Kidney capillary endothelial cell (primary cell): ENCODE measurements at places on chromosomes 3 and 15.

GRCh38 chr15:82597815-82598214 lies 49.3 kb downstream of the CPEB1 start:
- DNase-seq = no peak

GRCh38 chr3:113423699-113424098 lies 17.6 kb downstream of the CFAP44 start:
- no peak for DNase-seq

DNA sequence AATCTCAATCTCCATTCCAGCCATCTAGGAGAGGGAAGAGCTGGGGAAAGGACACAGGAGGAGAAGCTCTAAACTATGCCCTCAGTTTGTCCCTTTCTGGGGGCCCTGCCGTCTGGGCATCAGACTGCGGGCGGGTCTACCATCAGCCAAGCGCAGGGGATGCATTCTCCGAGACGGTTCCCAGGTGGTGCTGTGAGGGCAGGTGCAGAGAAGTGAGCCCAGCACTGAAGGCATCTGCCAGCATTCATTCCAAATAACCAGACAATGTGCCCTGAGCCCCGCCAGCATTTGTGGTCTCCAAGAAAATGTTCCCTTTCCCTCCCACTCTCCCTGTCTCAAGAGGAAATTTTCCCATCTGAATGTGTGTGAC lies 265.7 kb downstream of the XXYLT1 start:
- no peak for DNase-seq

GRCh38 chr15:66761726-66762595 lies 59.9 kb downstream of the SMAD6 start:
- DNase-seq = no peak

- no peak for DNase-seq
Measured at GRCh38 chr3:175416600-175416999, 557.5 kb downstream of the NAALADL2 start.

- no peak for DNase-seq
Measured at GRCh38 chr3:178084938-178085816, 451.1 kb upstream of the KCNMB2 start.

DNA sequence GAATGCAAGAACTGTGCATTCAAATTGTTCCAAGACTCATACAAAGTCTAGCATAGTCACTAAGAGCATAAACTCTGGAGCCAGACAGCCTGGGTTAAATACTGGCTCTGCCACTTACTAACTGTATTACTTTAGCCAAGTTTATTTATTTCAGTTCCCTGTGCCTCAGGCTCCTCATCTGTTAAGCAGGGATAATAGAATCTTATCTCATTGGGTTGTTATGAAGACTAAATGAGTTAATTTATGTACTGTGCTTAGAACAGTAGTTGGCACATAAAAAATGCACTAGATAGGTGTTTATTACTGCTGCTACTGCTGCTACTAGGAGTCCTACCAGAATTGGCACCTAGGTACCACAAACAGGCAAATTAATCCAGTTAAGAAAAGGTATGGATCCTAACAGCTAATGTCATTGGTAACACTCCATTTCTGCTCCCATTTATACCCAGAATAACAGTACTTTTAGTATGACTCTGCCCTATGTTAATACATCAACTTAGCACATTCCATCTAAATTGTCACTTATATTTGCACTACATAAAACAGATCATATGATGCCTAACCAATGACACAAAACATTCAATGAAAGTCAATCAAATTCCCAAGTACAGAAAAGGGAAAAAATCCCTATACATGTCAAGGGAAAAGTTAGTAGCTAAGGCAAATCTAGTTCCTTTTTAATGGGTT lies 45.7 kb downstream of the GSK3B start:
- DNase-seq = no peak

DNA sequence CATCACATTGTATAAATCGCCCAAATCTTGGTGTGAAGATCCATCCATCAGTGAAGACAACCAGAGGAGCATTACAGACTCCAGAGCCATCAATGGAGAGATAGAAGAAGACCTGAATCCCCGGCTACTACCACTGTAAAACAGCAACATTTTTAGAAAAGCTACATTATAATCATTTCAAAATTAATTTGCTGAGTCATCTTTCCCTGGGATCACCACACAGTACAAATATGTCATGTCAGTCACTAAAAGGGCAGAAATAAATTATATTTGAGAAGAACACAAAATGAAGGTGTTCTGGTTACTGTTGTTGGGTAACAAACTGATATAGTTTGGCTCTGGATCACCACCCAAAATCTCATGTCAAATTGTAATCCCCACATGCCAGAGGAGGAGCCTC lies 218.5 kb upstream of the STT3B start:
- DNase-seq = no peak

- peak; percentile 77 for DNase-seq
Measured at GRCh38 chr3:119769394-119770149, 12.3 kb upstream of the NR1I2 start.

- no peak for DNase-seq
Measured at GRCh38 chr15:73190189-73190601, 137.9 kb downstream of the NEO1 start.

- DNase-seq = no peak
Measured at GRCh38 chr15:58529041-58529440, 97.2 kb downstream of the LIPC start.

- DNase-seq = no peak
Measured at GRCh38 chr15:29612701-29613100, 209.6 kb downstream of the TJP1 start.

GRCh38 chr15:89487791-89488190 lies 8.6 kb downstream of the RHCG start:
- DNase-seq = no peak

DNA sequence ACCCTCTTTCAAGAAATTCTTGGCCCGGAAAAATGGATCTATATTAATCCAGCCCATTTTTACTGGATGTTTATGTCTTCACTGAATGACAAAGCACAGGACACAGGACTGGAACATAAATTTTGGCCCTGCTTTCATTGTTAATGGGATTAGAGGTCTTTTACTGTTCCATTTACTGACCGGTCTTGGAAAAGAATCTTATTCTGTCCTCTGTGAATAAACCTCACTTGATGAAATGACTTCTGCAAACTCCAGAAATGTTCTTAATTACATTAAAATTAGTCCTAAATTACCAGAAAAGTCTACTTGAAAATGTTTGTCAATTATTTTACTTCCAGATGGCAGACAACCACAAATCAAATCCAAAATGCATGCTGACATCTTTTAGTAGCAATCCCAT lies 79.3 kb upstream of the SLC24A5 start:
- no peak for DNase-seq

DNA sequence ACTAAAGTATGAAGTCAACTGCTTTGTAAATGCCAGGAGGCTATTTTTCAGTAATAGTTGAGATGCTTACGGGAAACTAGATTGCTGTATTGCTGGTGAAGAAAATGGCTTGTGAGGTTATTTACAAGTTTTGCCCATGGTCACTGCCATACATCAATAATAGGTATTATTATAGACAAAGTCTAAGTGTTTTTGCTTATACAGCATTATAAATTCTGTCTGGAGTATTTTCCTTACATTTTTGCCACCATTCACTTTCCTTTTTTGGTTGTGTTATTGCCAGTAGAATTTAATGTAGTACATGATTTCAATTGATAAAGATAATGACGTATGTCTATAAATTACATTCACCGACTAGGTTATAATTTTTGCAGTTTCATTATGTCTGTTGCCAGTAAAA lies 114.2 kb downstream of the CDIN1 start:
- no peak for DNase-seq

DNA sequence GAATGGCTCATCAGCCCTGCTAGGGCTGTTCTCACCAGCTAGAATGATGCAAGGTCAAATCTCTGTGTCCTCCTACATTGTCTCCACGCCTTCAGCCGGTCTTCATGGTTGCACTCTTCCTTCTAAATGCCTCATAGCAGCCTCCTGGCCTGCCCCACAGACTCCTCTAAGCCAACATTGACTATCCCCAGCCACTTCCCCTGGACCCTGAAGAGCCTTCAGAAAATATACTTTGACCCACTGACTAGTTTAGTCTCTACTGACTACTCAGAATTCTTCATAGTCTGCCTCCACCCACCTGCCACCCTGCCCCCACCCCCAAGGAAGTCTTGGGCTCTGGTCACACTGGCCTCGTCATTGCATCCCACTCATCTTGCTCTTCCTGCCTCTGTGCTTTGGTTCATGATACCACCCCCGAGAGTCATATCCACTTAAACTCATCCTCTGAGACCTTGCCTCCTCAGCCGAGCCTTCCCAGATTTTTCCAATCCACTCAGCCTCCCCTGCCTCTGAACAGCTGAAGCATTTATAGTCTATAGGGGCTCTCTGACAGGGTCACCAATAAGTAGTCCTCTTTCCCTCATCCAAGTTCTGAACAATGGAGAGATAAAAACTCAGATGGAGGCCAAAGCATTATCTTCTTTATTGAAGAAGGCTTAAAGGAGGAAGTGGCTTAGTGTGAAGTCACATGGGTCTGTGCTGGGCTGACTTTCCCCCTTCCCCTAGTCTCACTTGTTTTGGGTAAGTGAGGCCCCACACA lies 9.5 kb upstream of the DOCK3 start:
- DNase-seq = no peak

DNA sequence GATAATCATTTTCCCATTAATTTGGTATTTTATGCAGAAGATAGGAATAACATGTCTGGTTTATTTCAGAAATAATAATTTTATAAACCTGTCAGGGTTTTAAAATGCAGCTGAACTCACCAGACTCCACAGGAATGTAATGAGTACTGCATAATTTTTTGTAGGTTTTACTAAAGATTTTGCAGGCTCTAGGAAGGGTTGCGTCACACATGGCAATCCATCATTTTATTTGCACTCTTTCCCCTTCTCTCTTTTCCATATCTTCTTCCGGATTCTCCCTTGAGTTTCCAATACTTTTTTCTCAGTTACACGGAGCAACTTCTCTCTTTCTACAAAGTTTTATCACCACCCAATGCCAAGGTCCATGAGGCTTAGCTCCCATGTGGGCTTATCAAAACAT lies 234.7 kb downstream of the NFKBIZ start:
- no peak for DNase-seq

- DNase-seq = no peak
Measured at GRCh38 chr3:141789281-141789680, 26.1 kb downstream of the GRK7 start.

DNA sequence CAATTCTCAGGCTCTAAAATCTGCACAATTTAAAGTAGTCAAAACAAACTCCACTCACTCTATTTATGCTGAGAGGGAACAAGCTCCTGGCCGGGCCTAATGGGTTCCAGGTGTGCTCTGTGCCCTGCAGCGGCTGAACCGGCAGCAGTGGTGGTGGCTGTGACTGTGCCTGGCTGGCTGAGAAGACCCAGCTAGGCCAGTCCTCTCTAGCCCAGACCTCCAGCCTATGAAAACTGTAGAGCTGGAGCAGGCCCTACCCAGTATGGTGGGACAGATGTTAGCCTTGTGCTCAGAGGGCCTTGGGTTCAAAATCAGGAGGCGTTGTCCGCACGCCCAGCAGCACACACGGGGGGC lies 37.0 kb downstream of the EPHB3 start:
- DNase-seq = no peak

DNA sequence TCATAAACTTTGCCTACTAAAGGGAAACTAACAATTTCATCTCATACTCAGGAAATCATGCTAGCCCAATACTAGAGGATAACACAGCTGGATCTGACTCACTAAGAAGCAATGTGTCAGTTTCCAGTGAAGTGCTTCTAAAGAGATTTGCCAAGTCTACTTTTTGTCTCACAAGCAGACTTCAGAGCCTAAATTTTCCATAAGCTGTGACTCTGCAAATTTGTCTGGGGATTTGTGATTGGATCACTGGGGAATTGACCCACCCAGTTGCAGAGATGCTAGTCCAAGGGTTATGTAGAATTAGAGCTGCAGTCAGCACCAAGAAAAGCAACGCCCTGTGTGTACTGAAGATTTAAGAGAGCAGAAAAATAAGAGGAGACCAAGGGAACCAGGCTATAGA lies 647.1 kb downstream of the NTRK3 start:
- peak; percentile 64 for DNase-seq

DNA sequence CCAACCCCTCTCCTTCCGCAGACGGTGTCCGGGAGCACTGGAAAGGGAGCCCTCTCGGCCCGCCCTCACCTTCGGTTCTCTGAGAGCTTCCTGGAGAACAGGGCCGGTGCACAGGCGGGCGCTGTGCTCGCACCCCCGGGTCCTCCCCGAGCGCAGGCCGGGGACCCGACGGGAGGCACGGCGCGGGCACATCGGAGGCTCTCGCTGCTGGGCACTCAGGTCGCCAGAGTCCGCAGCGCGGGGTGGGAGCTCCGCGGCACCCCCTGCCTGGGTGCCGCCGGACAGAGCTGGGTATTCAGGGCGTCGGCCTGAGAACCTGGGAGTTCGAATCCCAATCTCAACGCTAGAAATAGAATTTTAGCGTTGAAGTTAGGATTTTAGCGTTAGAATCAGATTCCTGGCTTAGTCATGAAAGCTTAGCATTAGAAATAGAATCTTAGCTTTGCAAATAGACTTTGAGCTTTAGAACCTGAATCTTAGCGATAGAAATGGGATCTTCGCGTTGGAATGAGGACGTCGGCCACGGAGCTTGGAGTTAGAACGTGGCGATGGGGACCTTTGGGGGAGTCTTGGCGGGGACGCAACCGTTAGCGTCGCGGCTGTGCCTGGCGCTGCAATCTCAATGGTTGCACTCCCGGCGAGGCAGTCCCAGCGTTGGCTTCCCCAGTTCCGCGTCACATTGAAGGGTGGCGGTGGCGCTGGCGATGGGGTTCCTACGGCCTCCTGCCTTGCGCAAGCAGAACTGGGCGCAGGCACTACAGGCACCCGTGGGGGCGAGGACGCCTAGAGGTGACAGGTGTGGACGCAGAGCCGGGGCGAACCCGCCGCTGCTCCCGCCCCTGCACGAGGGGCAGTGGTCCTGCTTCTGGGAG lies 549 bp downstream of the TRH start:
- DNase-seq = no peak

GRCh38 chr3:13385373-13385965 lies 34.7 kb downstream of the NUP210 start:
- no peak for DNase-seq

DNA sequence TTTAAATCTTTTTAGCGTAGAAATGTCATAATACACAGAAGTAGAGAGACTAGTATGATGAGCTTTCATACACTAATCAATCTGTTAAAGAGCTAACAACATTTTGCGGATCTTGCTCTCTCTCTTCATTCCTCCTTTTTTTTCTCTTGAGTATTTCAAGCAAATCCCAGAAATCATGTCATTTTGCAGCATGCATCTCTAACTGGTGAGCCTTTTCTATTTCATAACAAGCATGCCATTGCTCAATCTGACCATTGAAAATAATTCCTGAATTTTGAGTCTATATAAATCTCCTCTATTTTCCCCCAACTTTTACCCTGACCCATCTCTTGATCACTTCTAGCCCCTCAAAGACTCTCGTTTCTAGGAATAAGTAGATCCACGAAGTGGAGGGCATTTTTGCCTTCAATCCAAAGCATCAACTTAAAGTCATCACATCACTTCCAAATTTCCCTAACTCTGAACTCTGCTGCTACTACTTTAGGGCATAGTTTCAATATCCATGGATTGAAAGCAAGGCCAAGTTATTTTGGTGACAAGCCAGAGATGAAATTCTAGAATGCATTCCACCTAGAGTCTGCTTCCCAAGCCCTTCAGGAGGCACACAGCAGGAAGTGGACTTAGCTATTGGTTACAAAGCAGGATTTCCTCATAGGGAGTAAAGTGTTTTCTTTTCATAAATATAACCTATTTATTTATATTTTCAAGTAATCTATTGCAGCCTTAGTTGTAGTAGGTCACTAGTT lies 253.5 kb upstream of the ZPLD1 start:
- peak; percentile 55 for DNase-seq

- DNase-seq = no peak
Measured at GRCh38 chr15:41967506-41968206, 4.7 kb downstream of the EHD4 start.
